ENCODE measurements at places on chromosomes 6 and 20.

- DNase-seq, result no peak
These were observed 55.7 kb upstream of the NKX2-2 start for GRCh38 chr20:21569586-21569985.

DNA sequence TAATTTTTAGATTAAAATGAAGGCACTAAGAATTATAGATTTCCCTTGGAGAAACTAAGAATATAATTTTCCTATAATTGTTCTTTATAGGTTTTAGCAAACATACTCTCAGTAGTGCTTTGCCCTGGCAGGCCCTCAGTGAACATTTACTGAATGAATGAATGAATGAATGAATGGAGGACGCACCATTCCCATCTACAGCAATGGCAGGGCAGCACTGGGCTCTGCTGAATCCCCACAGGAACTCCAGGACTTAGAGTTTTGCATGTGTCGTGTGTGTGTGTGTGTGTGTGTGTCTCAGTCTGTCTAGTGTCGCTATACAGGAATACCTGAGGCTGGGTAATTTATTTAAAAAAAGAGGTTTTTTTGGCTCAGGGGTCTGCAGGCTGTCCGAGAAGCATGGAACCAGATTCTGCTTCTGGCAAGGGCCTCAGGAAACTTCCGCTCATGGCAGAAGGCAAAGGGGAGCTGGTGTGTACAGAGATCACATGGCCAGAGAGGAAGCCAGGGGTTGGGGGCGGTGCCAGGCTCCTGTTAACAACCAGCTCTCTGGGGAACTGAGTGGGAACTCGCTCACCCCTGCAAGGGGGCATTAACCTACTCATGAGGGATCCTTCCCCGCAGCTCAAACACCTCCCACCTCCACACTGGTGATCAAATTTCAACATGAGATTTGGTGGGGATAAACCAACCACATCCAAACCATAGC, 20.1 kb downstream of the RNASET2 start:
- DNase-seq, result no peak

- DNase-seq, result no peak
These were observed 24.7 kb upstream of the BLCAP start for GRCh38 chr20:37552415-37552814.

DNA sequence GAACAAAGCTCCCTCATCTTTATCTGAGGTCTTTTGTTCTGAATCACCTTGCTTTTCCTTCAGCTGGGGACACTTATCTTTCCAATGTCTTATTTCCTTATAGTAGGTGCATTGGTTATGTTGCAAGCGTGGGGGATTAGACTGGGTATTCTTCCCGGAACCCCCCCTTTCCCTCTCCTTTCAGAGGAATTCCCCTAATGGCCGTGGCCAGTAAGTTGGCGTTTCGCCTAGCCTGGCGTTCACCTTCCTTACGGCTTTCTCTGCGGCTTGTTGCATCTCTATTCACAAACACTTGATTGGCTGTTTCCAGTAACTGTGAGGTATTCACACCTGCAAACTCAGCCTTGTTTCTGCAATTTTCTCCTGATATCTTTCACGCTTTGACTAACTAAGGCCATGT, 32.8 kb upstream of the FABP7 start:
- DNase-seq, result no peak

GRCh38 chr6:138803861-138804260, 8.0 kb downstream of the ECT2L start:
- no peak for DNase-seq

DNA sequence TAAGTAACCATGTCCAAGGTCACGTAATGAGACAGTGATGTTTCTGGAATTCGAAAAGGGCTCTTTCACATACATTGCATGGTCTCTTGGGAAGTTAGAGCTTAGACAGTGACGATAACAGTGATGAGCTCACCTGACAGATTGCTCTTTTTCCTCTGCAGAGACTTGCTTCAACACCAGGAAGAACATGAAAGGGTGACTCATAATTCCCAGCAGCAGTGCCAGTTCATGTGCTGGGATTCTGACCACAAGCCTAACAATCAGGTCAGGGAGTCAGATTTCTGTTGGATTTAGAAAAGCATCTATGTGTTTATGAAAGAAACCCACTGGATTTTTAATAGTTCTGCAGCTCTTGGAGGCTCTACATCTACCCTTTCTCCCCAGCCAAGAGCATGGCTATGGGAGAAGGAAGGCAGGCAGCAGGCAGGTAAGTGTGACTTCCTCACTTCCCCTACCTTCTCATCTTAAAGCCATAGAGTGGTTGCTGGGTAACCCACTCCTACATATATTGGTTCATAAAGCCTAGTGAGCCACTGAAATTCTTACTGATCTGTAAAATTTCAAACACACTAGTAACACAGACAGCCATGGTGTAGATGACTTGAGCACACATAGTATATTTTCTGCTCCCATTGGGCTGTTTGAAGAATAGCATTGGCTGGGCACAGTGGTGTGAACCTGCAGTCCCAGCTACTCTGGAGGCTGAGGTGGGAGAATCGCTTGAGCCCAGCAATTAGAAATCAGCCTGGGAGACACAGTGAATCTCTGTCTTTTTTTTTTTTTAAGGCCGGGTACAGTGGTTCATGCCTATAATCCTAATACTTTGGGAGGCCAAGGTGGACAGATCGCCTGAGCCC, 44.4 kb upstream of the LOC128125822 start:
- DNase-seq, result no peak

Measured in GM12891 (cell line).